ENCODE measurements at places on chromosomes 1 and 21.

- DNase-seq = no peak
Measured at GRCh38 chr1:208141610-208142192, 102.5 kb downstream of the PLXNA2 start.

DNA sequence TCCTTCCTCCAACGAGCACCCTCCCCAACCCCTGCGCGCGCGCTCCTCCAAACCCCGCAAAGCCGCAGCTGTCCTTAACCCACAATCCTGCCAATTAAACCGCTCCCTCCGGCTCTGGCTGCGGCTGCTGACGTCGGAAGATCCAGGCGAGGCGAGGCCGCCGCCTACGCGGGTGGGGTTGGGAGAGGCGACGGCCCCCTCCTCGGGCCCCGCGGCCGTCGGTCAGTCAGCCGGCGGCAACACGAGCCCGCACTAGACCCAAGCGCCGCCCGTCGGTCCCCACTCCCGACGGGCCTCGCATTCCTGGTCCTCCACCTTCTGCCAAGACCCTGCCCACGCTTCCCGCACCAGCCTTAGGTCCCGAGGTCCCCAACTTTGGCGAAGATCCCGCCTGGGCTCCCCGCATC, 75.4 kb downstream of the VWA5B1 start:
- no peak for DNase-seq

GRCh38 chr1:177897998-177898654, 71.7 kb downstream of the SEC16B start:
- DNase-seq = no peak

DNA sequence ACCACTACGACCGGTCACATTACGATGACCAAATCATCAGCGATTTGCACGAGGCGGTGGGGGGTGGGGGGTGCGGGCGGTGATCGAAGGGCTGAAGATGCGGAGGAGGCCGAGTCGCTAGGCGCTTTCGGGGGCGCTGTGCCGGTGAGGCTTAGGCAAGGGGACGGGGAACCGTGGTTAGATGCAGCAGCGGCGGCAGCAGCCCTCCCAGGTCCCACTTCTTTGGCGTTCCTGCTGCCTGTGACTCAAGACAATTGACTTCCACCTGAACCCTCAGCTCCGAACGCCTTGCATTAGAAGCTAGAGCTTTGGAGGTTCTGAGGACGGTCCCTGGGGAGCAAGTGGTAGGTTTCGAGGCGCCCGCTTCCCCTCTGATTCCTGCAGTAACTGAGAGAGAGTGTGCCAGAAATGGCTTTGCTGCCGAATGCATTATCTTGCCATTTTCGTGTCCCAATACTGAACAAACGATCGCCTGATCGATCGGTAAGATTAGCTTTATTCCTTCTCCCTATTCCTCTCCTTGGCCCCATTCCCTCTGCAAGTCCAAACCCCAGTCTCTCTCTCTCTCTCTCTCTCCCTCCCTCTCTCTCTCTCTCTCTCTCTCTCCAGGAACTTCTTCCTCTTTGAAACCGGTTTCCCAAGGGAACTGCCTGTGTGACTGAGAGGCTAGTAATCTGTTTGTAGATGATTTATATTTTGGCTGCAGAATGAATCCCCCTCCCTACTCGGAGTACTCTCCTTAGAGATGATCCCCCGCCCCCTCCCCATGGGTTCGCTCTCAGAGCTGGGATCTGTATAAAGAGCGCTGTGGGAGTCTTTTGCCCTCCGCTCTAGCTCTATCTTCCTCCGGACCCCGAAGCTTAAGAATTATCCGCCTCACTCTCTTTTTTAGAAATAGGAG, 735 bp upstream of the BRINP3 start:
- no peak for DNase-seq

DNA sequence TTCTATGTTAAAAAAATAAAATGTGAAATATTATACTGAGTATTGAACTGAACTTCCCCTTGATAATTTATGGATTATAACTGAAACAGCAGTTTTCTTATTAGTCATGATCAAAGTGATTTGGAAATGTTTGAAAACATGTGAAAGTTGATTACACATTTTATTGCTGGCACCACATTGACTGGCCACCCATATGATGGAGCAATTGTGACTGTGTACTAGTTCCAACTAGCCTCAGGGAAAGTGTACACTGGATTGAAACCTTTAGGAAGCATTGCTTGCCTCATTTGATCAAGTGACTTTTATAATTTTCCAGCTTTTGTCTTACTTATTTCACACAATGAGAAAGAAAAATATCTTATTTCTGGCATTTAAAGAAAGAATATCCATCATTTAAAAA, 128.0 kb upstream of the ADGRL2 start:
- no peak for DNase-seq

DNA sequence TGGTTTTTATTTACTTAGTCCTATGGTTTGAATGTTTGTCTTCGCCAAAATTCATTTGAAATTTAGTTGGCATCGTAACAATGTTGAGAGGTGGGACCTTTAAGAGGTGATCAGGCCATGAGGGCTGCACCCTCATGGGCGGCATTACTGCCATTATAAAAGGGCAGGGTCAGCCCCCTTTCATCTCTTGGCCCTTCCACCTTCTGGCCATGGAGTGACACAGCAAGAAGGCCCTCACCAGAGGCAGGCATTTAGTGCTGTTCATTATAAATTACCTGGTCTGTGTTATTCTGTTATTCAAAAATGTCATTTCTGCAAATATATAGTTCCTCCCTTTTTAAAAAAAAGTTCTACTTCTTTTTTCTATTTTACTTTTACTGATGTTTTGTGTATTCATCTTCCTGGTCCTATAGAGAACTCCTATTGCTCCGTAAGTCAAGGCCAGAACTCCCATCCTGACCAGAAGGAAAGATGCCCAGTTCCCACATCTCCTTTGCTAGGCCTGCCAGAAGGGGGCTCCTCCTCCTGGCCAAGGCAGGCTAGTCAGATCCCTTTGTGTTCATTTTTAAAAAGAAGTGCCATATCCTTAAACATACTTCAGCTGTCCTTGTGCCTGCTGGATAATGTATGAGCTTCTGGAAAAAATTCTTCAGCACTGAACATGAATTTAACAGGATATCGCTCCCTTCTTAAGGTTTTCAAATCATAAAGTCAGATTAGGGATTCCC, 10.0 kb upstream of the LBR start:
- no peak for DNase-seq

GRCh38 chr1:9100471-9101043, 28.3 kb downstream of the GPR157 start:
- DNase-seq = no peak

- DNase-seq = no peak
Measured at GRCh38 chr1:208135354-208135753, 108.8 kb downstream of the PLXNA2 start.

DNA sequence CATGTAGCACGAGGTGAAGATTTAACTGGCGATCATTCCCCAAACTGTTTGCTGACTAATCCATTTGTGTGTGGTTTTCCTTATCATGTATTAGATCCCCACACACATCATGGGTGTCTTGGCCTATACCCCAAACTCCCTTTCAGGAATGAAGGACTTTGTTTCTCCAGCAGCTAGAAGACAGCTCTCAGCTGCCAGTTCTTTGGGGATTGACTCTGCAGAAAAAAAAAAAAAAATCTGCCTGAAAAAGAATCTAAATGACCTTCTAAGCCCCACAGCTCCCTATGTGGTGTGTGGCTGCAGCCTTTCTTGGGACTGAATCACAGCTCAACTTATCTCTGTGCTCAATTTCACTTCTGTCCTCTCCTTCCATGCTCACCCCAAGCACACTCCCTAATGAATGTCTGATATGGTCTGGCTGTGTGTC, 256.3 kb upstream of the DUSP10 start:
- no peak for DNase-seq

DNA sequence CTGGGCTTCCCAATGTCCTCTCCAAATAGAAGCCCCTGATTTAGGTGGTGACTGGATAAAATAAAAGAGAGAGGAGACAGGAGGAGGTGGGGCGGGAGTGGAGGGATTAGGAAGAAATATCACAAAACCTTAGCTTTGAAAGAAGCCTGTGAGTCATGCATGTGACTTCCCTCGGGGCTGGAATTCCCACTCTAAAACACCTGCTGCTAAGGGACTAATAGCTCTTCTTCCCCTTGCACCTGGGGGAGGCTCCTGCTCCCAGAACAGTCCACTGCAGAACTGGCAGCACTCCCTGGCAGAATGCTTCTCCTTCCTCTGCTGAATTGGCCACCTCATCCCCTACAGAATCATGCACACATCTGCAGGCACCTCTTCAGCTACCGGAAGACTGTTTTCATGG, 207.2 kb downstream of the ATG4C start:
- DNase-seq = no peak

DNA sequence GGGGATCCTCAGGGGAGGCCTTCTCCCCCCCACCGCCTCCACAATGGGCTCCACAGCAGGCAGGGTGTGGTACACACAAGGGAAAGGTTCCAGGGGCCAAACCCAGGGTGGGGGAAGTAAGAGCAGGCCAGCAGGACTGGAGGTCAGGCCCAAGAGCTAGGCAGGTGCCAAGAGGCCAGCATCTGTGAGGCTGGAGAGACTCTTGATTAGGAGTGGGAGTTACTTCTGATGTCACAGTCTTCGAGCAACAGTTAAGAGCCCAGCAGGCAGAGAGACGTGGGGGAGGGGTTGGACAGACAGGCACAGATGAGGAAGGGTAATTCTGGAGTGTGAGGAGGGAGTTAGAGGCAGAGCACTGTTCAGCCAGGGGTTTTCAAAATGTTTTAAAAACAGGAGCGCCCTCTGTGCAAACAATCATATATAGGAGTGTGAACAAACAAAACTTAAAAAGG, 55.8 kb downstream of the SLC9A1 start:
- no peak for DNase-seq

DNA sequence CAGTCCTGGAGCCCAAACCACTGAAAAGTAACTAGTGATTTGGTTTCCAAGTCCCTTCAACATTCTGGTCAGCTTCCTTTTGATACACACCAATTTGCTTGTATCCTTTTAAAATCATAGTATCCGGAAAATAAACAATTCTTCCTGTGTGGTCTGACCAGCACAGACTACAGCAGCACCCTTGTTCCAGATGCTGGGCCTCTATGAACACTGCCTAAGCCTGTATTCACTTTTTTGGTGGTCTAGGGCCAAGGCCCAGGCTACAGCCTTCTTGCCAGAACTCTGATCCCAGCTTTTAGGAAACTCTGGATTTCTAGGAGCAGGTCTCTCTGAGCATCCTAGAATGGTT, 801 bp upstream of the DDAH1 start:
- no peak for DNase-seq

GRCh38 chr1:163131981-163132380, 62.8 kb downstream of the RGS4 start:
- no peak for DNase-seq

DNA sequence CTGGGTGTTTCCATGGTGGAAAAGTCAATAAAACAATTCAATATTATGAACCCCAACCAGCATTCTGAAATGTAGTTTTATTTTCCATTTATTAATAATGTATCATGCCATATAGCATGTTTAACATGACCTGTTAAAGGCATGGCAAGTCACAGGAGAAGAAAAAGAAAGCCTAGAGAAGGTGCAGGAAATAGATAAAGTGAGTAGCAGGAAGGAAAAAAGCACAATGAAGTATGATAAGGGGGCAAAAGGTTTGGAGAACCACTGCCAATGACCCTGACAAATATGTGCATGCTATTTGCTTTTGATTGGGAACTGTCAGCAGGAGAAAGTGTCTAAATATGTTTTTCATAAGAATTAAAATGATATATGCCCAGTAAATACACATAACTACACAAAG, 85.6 kb downstream of the HMCN1 start:
- no peak for DNase-seq
